Fibroblast of lung (primary cell): ENCODE measurements at places on chromosomes 11 and 22.

- DNase-seq = no peak
Measured at GRCh38 chr11:131544591-131544990, 174.2 kb downstream of the NTM start.

GRCh38 chr11:131668500-131669400, 298.3 kb downstream of the NTM start:
- no peak for DNase-seq

DNA sequence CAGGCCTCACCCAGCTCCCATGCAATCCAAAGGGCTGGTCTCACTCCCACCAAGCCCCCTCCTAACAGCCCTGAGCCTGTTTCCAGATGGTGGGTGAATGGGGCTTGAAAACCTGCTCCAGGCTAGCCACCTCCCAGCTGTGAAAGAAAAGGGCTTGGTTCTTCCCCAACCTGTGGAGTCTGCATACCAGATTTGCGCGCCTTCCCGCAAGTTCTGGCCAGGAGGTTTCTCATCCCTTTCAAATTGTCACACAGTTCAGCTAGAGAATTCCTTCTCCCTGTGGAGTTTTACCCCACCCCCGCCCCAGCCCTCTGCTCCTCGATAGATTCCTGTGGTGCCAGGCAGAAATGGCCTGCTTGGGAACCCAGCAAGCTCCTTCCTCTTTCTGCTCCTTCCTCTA, 734.6 kb upstream of the FAT3 start:
- no peak for DNase-seq

DNA sequence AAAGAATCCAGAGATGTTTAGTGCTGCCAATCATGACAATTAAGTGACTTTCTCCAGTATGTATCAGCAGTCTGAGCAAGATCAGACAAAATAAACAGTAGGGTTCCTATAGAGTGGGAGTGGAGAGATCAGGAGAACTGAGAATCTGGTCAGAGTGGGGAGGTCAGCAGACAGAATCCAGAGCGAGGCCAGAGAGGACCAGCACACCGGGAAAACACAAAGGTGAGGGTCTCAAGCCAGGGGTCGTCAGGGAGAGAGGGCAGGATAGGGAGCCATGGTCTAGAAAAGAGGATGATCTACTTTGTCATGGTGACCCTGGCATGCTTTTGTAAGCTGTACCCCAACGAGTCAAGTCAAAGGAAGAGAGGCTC, 39.2 kb downstream of the MAPK1 start:
- no peak for DNase-seq

- no peak for DNase-seq
Measured at GRCh38 chr11:61585115-61585514, 4.2 kb upstream of the SYT7 start.

DNA sequence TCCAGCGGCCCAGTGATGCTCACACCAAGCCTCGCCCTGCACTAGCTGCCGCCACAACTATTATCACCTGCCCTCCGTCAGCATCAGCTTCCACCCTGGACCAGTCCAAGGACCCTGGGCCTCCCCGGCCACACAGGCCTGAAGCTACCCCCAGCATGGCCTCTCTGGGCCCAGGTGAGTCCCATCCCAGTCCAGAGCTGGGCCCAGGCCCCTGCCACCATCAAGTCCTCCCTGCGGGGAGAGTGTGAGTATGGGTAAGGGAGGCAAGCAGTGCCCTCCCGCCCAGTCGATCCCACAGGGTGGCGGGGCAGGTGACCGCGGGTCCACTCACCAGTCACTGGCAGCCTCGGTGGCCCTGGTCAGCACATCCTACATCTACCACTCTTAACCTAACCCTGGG, 9.5 kb upstream of the SUSD2 start:
- DNase-seq = no peak

GRCh38 chr11:74013141-74013540, 4.3 kb upstream of the UCP3 start:
- no peak for DNase-seq

DNA sequence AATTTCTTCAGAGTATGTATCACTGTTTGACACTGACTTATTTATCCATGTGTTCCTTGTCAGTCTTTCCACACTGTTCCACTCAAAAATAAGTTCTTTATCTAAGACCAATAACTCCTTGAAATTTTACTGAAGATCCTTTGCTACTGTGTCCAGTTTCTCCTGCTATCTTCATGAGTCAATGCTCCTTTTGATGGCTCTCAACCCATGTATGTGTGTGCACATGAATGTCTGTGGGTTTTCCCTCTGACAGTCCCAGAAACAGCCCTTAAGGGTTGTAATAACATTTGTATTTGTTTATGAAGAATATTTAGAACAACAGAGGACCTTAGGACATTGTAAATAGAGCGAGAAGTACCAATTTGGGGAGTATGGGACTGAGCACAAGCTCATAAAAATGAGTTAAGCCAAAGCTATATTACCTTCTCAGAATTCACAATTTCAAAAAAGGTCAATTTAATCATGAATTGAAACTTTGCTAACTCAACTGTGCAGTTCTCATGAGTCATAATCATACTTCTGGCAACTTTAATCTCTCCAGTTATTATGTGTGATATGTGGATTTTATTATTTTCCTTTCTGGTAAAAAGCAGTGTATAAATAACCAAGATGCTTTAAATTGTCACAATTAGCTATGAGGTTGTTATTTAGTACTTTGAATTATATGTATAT, 533.6 kb downstream of the CNTN5 start:
- DNase-seq = no peak

DNA sequence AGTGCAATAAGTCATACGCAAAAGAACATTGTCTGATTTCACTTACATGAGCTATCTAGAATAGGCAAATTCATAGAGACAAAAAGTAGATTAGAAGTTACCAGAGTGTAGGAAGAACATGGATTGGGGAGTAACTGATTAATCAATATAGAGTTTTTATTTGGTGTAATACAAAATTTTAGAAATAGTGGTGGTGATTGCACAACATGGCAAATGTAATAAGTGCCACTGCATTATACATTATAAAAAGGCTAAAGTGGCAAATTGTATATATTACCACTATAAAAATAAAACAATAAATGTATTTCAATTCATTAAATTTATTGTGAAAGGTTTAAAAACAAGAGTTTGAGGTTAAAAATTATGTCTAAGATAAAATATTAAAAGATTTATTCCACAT, 8.7 kb upstream of the OR51B4 start:
- DNase-seq = no peak

- no peak for DNase-seq
Measured at GRCh38 chr11:96319898-96320656, 22.9 kb downstream of the MAML2 start.

GRCh38 chr22:32206774-32207758, 2.2 kb upstream of the RFPL2 start:
- peak; percentile 6 for DNase-seq

DNA sequence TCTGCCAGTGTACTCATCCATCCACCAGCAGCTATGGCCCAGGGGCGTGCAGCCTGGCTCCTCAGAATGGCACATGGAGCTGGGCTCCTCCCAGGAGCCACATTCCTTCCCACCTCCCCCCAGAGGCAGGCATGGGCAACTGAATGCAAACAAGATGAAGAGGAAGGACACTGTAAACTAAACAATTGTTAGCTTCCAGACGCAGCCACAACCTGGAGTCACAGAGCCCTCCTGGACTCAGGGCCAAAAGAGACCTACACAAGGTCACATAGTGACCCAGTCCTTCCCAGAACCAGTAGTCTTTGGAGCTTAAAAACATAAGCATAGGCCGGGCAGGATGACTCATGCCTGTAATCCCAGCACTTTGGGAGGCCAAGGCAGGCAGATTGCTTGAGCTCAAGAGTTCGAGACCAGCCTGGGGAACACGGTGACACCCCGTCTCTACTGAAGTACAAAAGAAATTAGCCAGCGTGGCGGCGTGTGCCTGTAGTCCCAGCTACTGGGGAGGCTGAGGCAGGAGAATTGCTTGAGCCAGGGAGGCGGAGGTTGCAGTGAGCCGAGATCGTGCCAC, 30.7 kb upstream of the CLDN5 start:
- peak; percentile 10 for DNase-seq

DNA sequence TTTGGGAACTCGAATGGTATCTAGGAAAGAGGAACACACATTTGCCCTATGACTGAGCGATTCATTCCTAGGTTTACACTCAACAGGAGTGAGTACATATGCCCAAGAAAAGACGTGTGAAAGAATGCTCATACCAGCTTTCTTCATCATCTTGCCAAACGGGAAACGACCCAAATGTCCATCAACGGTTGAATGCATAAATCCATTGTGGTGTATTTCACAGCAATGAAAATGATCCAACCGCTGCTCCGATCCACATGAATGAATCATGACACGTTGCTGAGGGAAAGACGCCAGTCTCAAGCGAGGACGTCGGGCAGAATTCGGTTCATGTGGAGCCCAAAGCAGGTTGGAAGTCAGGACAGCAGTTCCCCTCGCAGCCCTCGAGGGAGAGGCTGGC, 71.5 kb downstream of the CYTH4 start:
- no peak for DNase-seq

DNA sequence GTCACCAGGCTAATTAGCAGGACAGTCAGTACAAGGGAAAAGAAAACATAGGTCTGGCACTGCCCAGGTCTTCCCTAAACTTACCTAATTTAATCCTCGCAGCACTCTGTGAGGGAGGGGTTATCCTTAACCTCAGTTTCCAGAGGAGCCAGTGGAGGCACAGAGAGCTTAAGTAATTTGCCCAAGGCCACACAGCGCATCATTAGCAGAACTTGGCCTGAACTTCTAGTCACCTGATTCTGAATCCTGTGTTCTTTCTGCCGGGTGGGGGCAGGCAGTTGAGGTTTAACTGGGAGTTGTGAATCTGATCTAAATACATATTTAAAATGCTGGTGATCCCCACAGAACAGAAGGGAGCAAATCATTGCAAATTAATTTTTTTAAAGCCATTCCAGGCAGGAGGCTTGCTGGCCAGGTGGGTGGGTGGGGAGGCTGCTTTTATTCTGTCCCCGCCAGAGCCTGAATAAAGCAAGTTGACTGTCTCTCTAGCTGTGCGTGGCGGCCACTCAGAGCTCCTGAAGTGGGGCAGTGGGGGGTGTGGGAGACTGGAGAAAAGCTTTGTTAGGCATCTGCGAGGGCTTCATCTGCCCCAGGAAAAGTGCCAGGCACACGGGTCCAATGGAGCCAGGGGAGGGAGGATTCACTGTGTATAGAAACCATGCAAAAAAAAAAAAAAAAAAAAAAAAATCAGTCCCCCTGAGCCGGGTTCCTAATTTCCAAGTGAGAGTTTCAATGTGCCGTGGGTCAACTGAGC, 66.1 kb downstream of the NFAM1 start:
- DNase-seq = no peak

- DNase-seq = no peak
Measured at GRCh38 chr11:1310318-1310687, 871 bp upstream of the TOLLIP start.

DNA sequence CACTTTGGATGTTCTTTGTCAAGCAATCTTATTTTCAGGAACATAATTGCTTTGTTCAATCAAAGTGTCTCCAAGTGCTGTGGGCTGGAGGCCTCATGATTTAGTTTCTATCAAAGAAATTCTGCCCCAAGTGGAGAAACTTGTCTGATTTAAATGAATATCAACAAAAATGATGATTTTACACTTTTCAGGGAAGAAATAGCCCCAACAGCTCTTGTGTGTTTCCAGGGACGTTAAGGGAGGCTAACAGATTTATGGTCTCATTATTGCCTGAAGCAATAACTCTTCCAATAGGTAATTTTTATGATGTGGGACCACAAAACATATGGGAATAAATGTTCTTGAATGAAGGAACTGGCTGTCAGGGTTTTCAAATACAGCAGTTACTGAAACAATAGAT, 699.1 kb downstream of the FAM181B start:
- no peak for DNase-seq

DNA sequence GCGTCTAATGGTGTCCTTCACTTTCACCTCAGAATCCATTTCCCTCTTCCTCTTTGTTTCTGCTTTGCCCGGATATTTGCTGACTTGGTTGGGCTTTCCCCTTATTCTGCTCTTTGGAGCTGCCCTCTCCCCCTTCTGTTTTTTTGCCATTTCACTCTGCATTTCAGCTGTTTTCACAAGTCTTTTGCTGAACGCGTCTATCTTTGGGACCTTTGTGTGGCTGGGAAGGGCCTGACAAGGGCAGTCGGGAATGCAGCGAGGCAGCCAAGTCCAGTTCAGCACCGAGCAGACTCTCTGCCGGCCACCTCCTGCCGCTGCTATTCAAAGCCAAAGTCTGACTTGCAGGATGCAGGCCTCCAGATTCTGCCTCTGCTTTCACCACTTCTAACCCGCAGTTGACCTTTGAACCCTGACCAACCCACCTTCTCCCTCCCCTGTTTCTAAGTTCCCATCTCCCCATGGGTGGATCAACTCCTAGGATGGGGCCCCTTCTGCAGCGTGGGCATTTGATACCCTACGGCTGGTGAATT, 38.2 kb downstream of the FEZ1 start:
- peak; percentile 76 for DNase-seq

DNA sequence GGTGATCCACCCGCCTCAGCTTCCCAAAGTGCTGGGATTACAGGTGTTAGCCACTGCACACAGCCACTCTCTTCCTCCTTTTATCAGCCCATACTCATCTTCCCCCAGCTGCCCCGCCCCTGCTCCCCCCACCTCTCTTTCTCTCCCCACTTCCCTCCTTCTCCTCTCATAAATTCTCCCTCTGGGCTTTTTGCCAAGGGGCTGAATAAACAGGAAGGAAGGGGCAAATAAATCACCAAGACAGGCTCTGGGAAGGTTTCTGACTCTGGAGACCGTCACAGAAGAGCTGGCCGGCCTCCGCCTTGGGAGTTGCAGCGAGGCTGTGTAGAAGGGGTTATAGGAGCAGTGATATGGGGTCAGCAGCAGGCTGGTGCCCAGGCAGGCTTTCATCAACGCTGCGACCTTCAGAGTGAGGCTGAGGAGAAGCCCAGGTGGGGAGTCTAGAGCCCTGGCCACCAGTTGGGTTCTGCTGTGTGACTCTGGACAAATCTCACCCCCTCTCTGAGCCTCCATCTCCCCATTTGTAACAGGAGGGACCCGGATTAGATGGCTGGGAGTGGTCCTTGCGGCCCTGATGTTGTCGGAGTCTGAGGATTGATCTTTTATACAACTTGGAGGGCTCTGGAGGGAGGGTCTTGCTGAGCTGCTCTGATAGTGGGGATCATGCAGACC, 62.6 kb upstream of the RASD2 start:
- DNase-seq = peak; percentile 83

GRCh38 chr11:35780951-35781860, 118.6 kb downstream of the TRIM44 start:
- DNase-seq = peak; percentile 64

- no peak for DNase-seq
Measured at GRCh38 chr22:50524676-50525103, 708 bp downstream of the SCO2 start.
